ENCODE measurements at places on chromosomes 11 and 22.

- DNase-seq = no peak
Observed at GRCh38 chr11:34644669-34645406, 23.9 kb downstream of the EHF start.

GRCh38 chr11:23995891-23996290 is 501.0 kb upstream of the LUZP2 start:
- no peak for DNase-seq

DNA sequence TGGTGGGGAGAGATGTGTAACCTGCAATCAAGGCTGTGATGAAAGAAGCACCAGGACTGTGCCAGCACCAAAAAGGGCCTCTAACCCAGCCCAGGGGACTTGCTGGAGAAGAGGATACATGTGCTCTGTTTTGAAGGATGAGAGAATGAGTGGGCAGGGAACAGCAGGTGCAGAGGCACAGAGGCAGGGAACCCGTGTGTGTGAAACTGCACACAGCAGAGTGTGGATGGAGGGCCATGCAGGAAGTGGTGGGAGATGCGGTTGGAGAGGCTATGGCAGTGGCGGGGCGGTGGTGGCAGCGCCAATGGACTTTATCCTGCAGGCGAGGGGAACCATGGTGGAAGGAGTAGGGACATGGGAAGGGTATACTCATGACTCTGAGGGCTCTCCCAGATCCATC is 25.2 kb upstream of the LRRC32 start:
- no peak for DNase-seq

GRCh38 chr11:115170133-115170815 is 333.9 kb downstream of the CADM1 start:
- no peak for DNase-seq

DNA sequence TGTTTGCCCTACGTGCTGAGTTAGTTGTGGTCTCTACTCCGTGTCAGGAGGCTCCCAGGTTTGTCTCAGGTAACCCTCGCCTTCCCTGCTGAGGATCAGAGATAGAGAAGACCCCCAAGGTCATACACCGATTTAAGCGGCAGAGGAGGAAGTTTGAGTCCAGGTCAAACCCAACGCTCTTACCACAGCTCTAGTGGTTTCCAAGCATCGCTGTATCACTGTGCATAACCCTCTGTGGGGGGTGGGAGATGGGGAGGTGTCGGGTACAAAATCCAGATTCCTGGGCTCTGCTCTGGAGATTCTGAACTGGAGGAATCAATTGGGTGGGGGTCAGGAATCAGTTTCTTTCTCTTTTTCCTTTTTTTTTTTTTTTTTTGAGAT is 627 bp downstream of the DNAJC4 start:
- no peak for DNase-seq

DNA sequence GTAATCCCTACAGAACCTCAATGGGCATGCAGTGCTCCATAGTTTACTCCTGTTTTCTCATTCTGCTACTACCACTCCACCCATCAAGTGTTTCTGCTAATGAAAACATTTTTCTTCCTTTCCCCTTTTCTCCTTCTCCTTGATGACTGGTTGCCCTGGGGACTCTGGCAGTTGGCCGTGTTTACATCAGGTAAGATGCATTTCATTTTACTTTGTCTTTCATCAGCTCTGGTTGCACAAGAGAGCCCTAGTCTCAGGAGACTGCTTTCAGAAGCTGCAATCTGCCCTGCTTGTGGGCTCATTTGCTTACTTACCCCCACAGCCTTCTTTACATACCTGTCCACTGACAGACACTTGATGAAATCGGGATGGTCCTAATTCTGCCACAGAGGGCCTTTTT is 19.6 kb upstream of the LIMK2 start:
- no peak for DNase-seq

DNA sequence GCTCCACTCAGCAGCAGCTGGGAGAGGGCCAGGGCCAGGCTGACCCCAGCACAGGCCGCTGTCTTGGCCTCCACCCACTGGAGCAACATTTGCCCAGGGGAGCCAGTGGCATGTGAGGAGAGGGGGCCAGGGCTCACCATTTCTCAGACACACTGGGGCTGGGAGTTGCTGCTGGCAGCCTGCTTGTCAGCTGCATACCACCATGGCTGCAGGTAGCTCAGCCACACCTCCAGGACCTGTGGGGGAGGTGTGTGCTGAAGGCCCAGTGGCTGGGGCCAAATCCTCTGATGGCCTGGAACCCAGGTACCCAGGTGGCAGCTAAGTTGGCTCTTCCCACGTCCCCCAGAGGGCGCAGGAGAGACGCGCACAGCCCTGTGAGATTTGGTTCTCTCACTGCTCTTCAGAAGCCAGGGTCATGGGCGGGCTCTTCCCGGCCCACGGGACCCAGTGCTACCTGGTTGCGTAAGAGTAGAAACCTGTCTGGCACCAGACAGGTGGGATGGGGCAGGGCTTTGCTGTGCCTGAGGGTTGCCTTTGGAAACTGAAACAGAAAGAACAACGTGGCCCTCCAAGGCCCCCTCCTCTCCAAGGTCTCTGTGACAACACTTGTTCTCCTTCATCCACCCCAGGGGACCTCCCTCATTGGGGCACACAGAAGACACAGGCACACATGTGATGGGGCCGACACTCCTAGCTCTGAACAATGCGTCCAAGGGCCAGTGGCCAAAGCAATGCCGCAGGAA is 98.8 kb downstream of the MED15 start:
- no peak for DNase-seq

DNA sequence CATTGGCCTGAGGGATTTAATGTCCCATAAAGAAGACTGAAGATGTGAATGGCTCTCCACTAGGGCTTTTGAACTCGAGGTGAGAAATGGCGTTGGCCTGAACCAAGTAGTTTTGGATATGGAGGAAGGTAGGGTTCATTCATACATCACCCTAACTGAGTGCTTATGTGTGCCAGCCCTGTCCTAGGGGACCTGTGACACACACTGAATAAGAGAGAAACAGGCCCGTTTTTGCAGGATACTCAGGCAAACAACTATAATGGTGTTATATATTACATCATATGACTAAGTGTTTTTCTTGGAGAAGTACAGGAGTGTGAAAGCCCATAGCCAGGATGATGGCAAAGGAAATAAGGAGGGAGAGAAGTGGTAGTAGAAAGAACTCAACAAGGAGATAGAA is 368.1 kb downstream of the TMEM135 start:
- DNase-seq = no peak

- no peak for DNase-seq
Observed at GRCh38 chr22:28413612-28414399, 265.8 kb downstream of the TTC28 start.

DNA sequence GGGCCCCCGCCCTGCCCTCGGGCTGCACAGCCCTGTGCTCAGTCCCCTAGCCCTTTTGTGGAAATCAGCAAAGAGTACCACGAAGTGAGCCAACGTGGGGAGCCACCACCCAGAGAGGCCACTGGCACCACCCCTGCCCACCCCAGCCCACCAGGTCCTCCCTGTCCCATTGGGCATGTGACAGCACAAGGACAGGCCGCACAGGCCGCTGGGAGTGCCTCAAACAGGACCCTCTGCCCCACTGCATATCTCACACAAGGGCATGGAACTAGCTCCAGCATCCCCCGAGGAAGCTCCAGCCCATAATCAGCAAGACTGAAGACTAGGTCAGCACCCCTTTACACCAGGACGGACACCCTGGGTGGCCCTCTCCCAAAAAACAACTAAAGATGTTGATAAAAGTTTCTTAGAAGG is 29.7 kb downstream of the GNB1L start:
- DNase-seq = no peak

DNA sequence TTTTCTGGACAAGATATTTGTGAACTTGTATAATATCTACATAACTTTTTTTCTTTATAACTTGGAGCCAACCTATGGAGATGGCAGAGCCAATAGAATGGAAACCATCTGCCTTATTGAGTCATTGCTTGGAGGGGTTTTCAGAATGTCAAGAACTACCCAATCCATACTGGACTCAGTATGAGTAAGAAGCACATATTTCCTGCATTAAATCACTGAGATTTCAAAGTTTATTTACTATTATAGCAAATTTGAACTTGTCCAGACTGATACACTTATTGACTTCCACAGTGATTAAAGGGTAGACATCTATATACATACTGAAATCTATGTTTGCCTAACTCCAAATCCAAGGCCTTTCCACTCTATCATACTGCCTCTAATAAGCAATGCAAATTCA is 704.0 kb downstream of the KCNA4 start:
- no peak for DNase-seq

Data from esophagus squamous epithelium (tissue), 5 donors.